Stimulated activated CD4-positive, alpha-beta T cell treated with anti-CD3 and anti-CD28 coated beads, Interleukin-1b, Interleukin-23, amount 100 ng/mL, for 48 hours (primary cell): ENCODE measurements at places on chromosomes 7 and 10.

DNA sequence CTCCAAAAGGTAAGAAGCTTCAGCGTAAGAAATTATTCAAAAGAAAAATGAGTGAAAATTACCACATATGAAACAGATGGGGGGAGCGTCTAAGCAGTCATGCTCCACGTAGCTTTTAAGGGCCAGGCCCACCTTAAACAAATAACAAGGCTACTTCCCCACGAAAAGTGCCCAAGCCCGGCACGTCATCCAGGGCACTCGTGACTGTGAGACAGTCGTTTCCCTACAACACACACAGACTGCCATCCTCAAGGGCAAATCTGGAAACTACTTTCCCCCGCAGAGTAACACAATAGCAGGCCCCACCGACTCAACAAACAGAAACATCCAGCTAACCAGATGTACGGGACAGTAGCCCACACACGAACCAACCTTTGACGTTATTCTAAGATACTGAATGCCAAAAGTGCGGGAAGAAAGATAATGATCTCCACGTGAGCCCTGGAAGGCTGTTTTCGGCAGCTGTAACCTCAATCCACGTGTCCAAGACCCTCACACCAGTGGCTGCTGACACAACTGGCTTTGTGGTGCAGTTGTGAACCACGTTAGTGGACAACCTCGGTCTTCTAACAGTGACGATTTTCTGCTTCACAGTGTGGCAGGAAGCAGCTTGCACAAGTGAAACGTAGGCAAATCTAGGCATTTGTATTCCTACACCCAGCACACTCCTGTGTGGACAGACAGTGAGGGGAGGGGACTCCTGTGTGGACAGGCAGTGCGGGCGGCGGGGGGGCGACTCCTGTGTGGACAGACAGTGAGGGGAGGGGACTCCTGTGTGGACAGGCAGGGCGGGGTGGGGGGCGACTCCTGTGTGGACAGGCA is 251.7 kb downstream of the ZMYND11 start:
- no peak for DNase-seq

- no peak for DNase-seq
Measured at GRCh38 chr7:128155100-128155740, 85.9 kb upstream of the LEP start.

GRCh38 chr7:91055219-91055618 is 209.0 kb upstream of the FZD1 start:
- no peak for DNase-seq

DNA sequence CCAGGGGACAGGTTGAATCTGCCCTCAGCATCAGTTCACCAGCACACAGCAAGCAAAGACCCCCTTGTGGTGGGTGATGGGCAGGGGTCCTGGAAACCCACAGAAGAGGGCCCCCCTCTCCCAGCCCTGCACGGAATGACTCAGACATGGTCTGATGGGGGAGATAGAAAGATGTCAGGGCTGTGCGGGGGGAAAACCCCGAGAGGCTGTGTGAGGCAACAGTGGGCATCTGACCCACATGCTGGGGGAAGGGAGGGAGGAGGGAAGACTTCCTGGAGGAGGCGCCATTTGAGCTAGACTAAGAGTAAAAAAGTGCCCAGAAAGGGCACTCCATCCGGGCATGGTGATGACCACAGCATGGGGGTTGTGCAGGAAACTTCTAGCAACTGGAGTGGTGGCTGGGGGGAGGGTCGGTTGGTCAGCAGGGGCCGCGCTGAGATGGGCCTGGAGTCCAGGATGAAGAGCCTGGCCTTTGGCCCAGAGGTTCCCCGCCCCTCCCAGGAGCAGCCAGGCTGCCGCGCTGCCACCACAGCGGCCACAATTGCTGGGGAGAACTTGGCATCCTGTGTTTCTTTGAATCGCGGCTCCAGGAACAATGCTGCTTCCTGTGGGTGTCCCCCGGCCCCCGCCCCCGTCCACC is 2.5 kb downstream of the LFNG start:
- peak; percentile 75 for DNase-seq

DNA sequence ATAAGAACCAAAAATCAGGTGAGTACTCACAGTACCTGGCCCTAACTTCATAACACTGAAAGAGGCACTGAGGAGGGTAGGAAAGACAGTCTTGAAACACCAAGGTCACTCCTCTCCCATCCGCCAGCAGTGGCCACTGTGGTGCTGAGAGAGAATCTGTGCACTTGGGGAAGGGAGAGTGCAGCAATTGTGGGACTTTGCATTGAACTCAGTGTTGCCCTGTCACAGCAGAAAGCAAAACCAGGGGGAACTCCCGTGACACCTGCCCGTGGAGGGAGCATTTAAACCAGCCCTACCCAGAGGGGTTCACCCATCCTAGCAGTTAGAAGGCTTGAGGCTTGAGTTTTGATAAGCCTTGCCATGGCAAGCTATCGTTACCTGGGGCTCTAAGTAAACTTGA is 35.2 kb upstream of the MAP3K8 start:
- DNase-seq, result no peak

GRCh38 chr10:49240946-49241345 is 52.8 kb upstream of the TMEM273 start:
- DNase-seq, result no peak

- DNase-seq, result no peak
Measured at GRCh38 chr7:40301486-40302068, 166.8 kb downstream of the SUGCT start.
